Progenitor cell of endocrine pancreas (in vitro differentiated cells): ENCODE measurements at places on chromosomes 1 and 21. TPM values are rescaled to one million over a fixed set of nuclear protein-coding genes. Genes with fewer than 3 reads are reported as not detected.

- DNase-seq, result no peak
These were observed 5.5 kb downstream of the KLHL21 start for GRCh38 chr1:6596886-6597776.

GRCh38 chr1:53521924-53522552 lies 62.8 kb downstream of the DMRTB1 start:
- DNase-seq, result no peak

C1QB gene
- total RNA-seq, result not detected in 2 replicates

POU2F1 gene
- 36.1 and 39.2 TPM in 2 replicates for total RNA-seq

ABCG1 gene
- total RNA-seq, result 3.7 and 4.6 TPM in 2 replicates
